HAP-1 (cell line): ENCODE measurements at places on chromosomes 6 and 20.
A peak's percentile ranks its signal among the peaks of the same experiment; 100 is the strongest.

DNA sequence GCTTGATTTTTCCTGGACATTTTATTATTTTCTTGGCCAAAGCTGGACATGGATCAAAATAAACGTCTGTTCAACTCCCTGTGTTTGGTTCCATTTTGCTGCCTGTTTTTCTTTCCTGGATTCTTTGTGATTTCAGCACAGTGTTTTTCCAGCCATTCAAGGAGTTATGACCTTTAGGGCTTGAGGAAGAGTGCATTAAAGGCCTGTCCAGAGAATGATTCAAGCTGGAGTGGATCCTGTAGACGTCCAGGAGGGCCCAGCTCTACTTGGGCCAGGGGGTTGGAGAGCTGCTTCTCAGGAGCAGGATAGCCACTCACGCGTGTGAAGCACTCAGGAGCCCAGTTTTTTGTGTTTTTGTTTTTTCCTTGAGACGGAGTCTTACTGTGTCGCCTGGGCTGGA lies 56.5 kb upstream of the IER3 start:
- DNase-seq, result no peak

DNA sequence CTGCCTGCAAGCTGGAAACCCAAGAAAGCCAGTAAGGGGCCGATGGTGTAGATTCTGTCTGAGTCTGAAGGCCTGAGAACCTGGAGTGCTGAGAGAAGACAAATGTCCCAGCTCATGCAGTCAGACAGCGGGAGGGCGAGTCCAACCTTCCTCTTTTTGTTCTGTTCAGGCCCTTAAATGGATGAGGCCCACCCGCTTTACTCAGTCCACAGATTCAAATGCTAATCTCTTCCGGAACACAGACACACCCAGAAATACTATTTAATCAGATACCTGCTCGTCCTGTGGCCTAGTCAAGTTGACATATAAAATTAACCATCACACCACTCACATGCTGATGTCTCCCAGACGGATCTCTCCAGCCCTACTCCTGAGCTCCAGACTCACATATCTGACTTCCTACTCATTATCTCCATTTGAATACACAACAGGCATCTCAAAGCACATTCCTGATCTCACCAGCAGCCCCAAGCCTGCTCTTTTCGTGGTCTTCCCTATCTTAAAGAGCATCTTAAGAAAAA lies 26.7 kb upstream of the SRC start:
- DNase-seq, result peak; percentile 76

DNA sequence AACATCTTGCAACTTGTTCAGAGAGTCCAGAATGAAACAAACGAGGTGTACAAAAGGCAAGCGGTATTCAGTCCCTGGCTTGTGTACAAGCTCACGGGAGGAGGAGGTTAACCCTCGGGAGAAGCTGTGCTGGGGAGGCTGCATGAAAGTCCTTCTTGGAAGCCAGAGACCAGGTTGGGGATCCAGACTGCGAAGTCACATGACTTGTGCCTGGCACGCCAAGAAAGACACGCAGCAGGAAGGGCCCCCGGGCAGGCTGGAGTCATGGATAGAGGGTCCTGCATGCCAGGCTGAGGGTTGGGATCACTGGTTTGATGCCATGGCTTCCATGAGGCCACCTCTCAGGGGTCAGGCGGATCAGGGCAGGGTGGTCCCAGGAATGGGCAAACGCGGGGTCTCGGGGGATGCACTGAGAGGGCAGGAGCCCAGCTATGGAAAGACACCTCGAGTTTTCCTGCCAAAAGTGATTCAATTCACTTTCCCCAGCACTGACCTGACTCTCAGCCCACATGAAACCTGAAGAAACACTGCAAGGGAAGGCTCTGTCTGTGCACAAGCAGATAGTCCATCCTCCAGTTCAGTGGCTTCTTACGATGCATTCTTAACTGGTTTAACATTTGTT lies 79.4 kb downstream of the DLL1 start:
- DNase-seq, result peak; percentile 2

DNA sequence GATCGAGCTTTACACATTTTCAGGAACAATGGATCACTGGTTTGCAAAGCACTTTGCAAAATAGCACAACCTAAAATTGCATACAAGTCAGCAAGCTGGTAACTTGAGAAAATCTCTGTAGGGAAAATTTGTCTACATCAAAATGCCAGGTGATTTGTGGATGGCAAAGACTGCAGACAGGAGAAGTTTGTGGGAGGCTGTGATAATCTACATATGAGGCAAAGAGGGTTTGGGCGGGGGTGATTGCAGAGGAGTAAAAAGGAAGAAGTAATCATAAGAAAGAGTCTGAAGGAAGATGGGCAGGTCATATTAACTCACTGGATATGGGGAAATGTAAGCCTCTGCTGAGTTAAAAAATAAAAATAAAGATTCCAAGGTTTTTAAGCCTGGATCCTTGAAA lies 166.3 kb upstream of the STXBP5 start:
- no peak for DNase-seq

GRCh38 chr6:142178129-142178528 lies 31.1 kb downstream of the VTA1 start:
- DNase-seq, result no peak

- no peak for DNase-seq
Measured at GRCh38 chr20:8943631-8944030, 125.3 kb upstream of the PLCB4 start.

DNA sequence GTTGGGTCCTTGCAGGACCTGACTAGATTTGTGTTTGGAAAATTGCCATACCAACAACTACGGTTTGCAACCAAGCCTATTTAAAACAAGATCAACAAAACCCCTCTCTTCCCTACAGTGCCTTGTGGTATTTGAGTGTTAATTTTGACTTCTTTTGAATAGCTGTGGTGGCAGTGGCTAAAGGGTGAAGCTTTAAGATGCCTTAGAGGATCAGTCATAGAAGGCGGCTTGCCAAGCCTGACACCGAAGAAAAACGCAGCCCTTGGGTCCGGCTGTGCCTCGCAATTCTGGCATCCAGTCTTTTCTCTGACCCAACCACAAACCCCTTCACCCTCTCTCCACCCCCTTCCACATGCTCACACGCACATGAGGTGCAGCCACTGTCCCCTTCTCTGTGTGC lies 32.6 kb downstream of the BMP6 start:
- DNase-seq, result no peak

- DNase-seq, result no peak
Measured at GRCh38 chr6:116301104-116301503, 21.4 kb upstream of the TSPYL1 start.

- DNase-seq, result no peak
Measured at GRCh38 chr6:14642842-14643241, 525.3 kb downstream of the CD83 start.

GRCh38 chr20:2814587-2815051 lies at the start of gene C20orf141:
C20orf141 (plus strand) TSS chr20:2814987; CDS start chr20:2815185, 198 bp downstream.
- no peak for DNase-seq

DNA sequence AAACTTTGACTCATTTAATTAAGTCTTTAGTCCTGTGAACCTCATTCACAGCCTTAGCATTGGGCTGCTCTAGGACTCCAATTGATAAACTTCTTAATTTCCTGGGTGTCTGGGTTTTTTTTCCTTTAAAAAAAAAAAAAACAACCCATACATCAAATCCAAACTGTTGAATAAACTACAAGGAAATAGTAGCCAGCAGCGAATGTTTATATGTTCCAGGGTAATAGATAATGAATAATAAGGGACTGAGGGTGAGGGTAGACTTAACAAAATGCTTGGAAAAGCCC lies 563.5 kb upstream of the AGPAT4 start:
- DNase-seq, result no peak

- no peak for DNase-seq
Measured at GRCh38 chr20:44656448-44656847, 4.9 kb upstream of the ADA start.

DNA sequence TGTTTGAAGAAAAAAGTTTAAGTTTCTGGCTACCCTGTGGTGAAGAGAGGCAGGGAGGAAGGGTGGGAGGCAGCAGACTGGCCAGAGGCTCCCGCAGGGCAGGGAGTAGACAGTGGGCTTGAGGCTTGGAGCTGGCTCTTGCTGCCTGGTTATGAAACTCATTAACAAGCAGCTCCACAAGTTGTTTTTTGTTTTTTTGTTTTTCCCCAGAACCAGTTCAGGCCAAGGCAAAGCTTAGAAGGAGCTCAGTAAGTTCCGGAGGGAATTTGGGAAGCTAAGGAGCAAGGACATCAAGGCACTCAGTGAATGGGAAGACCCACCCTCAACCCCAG lies 4.0 kb downstream of the DLL1 start:
- no peak for DNase-seq

GRCh38 chr6:107217248-107217647 lies 101.9 kb upstream of the BEND3 start:
- DNase-seq, result no peak

GRCh38 chr20:2946988-2947961 lies 74.0 kb downstream of the PTPRA start:
- peak; percentile 82 for DNase-seq

DNA sequence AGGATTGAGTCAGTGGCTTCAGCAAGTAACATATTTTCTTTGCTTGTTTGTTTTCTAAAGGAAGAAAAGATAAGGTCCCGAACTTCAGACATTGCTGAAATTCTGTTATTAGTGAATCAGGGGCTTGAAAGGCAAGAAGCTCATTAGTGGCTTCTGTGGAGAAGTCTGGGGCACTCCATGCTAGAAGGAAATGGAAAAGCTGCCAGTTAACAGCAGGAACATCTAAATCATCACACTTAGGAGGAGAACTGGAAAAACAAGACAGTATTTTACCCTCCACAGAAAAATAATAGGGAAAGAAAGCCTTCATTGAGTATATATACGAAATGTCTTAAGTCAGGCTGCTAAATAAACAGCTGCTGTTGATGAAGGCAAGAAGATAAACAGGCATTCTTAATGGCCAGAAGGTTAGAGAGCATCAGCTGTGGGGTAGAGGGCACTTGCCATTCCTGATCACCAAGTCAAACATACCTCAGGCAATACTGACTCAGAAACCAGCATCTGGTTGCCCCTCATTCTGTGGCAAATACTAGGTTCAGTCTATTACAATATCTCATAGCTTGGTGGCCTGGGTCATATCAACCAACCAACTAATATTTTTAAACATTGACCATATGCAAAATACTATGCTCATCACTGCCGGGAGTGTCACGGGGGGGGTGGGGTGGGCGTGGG lies 143.2 kb upstream of the TENT5A start:
- no peak for DNase-seq

GRCh38 chr6:93124006-93124632 lies 295.2 kb downstream of the EPHA7 start:
- no peak for DNase-seq
